ENCODE measurements at places on chromosomes 3 and 15.

DNA sequence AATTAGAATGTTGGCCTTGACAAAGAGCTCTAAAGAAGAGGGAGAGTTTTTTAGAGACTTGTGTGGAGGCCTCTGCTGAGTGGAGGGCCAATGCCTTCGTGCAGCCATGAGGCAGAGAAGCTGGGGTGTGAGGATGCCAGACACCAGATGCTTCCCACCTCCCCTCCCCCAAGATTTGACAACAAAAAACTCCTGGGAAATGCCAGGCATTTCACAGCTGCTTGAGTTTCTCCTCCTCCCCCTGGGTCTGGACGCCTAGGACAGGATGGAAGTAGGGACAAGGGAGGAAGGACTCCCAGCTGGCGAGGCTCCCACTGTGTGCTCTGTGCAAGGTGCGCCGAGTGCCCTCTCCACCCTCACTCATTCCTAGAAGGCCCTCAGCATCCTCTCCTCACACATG lies 20.1 kb downstream of the TGM4 start:
- no peak for DNase-seq

DNA sequence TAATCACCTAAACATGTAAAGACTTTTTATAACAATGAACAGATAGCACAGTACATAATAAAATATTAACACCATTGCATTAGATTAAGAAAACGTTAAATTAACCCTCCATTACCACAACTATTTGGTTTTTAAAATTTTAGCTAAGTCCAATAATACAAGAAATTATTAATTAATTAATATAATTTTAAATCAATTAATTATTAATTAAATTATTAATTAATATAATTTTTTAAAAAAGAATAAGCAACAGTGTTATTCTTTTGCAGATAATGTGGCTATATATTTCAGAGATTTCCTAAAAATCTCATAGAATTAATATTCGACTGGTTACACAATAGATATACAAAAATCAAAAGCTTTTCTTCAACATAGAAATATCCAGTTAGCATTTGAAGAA lies 82.5 kb downstream of the ECT2 start:
- DNase-seq = no peak

DNA sequence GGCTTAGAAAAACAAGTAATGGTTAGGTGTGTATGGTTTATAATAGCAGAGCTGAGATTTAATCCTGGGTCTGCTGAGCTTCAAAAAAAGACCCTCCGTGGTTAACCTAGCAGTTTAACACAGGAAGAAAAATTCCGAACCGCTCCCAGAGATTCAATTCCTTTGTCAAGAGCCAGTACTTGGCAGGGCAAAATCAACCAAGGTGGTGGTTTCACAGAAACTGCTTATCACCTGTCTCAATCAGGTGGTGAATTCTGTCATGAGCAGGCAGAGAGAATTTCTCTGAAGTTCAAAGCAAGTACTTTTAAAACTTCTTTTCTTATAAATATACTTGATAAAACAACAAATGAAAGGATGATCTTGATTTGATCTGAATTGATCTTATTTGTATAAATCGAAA lies 17.2 kb downstream of the SYNPR start:
- no peak for DNase-seq

- DNase-seq = no peak
These were observed 7.0 kb upstream of the C3orf62 start for GRCh38 chr3:49283997-49284396.
